Fibroblast of mammary gland (primary cell): ENCODE measurements at places on chromosomes 6 and 20.

- DNase-seq = peak; percentile 67
Observed at GRCh38 chr6:105838171-105838570, 248.0 kb upstream of the PRDM1 start.

- peak; percentile 48 for DNase-seq
Observed at GRCh38 chr6:106511288-106512047, 117.8 kb downstream of the RTN4IP1 start.

- DNase-seq = no peak
Observed at GRCh38 chr6:111550195-111550594, 55.5 kb downstream of the TRAF3IP2 start.

DNA sequence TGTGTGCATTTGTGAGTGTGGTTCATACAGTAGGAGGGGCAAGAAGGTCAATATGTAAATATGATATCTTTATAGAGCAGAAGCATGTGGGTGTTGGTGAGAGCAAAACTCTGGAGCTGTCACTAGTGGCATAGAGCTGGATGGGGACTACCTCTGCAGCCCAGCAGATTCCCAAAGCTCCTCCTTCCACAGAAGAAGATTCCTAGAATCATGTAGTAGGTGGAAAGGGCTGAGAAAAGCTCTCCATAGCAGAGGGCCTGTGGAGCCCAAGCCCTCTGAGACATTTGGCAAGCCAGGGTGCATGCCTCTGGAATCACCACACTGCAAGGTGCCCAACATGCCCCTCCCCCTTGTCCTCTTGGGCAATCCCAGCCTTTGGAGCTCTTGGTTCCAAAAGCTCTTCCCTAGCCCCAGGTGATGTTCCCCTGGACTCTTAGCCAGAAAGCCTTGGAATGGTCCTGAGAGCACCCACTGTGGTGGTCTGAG, 233.2 kb downstream of the LRFN2 start:
- no peak for DNase-seq

DNA sequence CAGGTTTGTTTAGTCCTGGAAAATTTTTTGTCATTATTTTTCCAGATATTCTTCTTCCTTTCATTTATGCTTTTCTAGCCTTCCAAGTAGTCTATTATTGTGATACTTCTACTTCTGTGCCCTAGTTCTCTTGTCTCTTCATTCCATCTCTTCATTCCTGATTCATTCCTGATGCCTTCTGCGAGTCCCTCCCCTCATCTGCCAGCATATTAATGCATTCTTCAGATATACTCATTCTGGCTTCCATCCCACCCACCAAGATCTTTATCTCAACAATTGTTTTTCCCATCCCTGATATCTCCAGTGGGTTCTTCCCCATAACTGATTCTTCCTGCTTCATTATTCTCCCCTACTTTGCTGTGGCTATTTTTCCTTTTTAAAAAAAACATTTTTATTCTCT, 35.2 kb downstream of the ALDH5A1 start:
- DNase-seq = no peak

DNA sequence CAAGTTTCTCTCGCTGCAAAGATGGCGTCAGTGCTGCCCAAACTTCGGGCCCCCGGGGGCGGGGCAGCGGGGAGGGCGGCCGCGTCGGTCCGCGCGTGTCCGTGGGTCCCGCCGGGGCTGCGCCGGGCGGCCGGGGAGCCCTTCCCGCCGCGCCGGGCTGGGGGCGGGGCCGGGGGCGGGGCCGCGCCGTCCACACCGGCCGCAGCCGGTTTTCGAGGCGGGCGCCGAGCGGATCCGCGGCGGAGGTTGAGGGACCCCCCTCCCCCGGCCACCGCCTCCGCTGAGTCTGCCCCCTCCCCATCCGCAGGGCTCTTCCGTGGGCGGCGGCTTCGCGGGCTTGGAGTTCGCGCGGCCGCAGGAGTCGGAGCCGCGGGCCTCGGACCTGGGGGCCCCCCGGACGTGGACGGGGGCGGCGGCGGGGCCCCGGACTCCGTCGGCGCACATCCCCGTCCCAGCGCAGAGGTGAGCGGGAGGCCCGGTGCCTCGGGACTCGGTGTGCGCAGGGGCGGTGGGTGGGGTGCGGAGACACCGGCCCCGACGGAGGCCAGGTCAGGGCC, 572 bp downstream of the SLC2A4RG start:
- peak; percentile 17 for DNase-seq

DNA sequence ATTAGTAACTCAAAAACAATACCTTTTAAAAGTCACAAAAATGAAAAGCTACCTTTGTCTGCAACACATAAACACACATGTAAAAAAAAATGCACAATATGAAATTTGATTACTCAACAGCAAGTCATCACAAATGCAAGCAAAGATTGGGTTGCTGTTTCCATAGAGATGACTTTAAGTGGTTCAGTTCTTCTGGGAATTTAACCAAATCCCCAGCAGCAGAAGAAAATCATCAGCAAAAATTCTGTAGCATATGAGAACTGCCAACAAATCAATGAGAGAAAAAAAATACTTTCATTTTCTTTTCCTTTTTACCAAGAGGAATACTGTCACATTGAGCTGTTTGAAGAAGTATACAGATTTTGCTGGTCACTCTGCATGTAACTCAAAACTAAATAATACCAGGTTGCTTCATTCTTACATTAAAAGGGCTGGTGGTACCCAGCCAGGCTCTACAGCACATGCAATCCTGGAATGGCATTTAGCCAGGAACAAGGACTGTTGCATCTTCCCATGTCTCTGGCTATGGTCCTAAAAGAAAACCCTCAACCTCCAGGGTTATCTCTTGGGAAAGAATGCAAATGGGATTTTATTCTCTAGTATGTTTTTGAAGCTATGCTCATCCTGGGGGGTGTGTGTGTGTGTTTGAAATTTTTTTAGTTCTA, 158.3 kb downstream of the OPRM1 start:
- DNase-seq = peak; percentile 59

GRCh38 chr20:53760025-53760441, 166.4 kb upstream of the ZNF217 start:
- DNase-seq = no peak

DNA sequence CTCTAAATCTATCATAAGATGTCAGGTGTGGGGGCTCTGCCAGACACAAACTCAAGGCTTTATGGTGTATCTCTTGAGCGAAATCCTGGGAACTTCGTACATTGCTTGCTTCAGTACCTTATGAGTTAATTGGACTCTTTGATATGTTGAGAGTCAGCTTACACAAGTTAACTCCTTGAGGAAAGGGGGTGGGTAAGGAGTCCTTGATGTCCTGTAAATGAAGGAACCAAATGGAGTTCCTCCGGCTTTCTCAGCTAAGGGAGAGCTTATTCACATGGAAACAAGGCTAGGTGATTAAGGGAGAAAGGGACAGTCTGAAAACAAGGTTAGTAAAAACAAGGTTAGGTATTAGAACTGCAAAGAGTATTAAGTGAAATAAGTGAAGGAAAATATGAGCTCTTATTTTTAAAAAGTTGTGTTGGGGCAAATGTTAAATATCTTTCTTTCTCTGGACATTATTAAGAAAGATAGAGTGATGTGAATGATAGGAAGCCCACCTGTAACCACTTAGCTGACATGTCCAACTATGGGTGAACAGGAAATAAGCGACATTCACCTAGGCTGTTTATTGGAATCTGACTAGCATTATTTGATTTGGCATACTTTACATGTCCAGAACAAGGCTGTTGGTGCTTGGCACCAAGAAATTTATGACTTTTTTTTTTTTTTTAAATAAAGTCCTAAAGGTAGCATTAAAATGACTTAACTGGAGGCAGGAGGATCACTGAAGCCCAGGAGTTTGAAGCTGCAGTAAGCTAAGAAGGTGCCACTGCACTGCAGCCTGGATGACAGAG, 26.5 kb downstream of the GTF2H5 start:
- no peak for DNase-seq

DNA sequence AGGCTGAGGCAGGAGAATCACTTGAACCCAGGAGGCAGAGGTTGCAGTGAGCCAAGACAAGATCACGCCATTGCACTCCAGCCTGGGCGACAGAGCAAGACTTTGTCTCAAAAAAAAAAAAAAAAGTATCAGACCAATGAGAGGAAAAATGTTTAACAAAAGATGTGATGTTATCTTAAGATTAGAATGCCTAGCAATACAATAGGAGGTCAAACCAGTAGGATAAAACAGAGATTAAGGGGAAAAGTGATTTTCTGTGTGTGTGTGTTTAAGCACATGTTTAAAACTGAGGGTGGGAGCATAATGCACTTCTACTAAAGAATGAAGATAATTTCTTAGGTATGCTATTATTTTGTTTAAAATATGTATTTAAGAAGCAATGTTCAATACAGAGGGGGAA, 17.9 kb downstream of the COL19A1 start:
- DNase-seq = no peak

DNA sequence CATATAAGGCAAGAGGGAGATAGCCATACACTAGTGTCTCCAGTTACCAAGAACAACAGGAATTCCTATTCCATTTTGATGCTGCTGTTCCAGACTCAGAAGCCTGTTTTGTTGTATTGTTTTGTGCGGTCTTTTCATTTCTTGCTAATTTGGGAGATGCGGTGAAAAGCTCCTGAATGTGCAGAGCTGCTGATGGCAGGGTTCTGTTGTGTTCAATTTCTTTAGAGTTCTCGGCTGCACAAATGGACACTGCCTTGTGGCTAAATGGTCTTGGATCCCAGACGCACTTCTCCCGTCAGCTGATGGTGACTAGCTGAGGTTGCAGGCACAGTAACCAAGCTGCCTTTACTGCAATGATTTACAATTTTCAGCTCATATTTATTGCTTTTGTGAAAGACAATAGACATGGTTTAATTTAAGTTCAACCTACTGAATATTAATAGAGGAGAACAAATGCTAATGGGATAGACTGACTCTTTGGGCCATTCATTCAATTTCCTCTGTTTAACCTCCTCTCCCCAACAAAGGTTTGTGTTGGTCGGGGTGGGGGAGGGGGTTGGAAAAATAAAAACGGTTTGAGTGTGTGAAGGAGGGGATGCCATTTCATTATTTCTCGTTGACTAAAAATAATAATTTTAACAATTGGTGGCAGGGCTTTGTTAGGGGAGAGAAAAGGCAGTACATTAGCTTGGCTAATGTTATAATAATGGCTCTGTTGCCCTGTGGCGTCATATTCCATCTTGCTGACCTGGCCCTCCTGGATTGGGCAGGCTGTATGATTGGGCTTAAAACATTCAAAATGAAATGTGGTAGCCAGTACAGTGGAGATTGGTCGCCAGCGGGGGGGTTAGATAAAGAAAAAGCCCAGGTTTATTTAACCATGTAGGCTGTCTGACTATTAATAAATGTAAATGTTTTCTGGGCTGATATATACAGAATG, 159.5 kb downstream of the JARID2 start:
- DNase-seq = no peak

GRCh38 chr6:20188630-20189075, 23.6 kb downstream of the MBOAT1 start:
- DNase-seq = no peak

DNA sequence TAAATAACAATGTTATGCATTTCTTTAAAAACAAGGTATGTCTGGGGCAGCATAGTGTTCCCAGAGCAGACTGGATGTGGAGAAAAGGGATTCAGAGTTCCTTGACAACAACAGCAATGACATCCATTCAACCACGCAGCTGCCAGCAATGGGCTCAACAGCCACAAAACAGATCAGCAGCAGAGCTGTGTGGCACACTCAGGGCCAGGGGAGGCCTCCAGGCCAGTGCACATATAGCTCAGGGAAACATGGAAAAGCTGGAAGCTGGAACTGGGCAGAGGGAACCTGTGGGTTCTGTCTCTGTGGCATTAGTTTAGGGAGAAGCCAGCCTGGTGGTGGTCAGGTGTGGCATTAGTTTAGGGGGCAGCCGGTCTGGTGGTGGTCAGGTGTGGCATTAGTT, 148.3 kb downstream of the SMOC2 start:
- DNase-seq = no peak

GRCh38 chr6:4084444-4085331, 5.8 kb upstream of the FAM217A start:
- no peak for DNase-seq

DNA sequence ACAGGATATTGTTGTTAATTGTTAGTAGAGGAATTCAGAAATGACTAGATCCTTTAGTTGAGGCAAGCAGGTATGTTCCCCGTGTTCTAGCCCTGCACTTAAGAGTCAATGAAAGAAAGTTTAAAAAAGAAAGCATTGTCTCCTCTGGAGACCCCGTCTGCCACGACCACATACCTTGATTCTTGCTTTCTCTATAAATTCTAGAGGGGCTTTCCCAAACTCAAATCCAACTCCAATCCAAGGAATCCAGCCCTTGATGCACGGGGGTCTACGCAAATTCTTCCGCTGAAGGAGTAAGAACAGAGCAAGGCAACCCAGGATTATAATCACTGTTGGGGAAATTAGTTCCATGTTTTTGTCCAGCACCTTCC, 401 bp downstream of the CYP39A1 start:
- no peak for DNase-seq

DNA sequence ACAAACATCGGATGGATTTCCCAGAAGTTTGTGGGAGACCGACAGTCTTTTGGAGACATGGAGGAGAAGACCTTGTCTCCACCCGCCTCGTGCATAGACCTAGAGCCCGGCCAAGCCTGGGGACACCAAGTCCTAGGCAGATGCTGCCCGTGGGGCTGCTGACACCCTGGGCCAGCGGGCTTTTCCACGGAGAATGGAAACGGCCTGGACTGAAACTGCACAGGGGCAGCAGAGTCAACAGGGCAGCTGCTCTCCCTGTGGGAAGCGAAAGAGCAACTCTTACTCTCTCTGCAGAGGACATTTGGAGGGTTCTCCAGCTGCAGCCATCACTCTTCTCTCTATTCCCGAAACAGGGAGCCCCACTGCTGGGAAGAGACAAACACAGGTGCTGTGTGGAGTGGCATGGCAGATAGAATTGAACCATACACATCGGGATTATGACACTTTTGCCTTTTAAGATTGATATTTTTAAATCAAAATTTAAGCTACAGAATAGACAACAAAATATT, 401.2 kb downstream of the THBS2 start:
- DNase-seq = no peak

DNA sequence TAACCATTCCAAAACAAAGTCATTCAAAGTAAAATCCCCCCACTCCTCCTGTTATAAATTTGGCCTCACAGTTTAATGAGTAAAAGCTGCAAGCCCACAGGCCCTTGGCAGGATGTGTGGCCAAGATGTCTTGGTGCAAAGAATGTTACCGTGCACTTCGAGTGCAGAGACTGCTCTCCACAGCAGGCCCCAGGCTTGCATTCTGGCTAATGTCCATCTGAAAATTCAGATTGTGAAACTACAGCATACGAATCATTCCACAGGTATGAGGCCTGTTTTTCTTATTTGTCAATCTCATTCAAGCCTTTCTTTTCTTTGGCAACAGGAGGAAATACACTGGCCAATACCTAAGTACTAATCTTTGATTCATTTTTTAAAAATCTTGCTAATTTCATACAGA, 7.1 kb downstream of the RPS6KA2 start:
- peak; percentile 98 for DNase-seq

DNA sequence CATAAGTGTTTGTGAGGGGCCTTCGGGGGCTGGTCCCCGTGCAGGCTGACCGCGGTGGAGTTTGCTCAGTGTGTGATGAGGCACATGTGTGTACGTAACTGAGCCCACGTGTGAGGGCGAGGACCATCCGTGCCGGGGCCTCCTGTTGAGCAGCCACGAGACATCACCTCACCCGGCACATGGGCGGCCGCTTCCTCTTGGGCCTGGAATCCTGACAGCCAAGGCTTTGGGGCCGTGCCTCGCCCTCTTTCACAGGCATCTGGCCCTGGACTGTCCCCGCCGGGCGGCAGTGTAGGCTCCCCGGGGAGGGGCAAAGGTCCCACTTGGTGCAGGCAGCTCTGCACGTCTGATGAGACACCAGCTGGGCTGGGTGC, 202.3 kb downstream of the DLL1 start:
- no peak for DNase-seq

- peak; percentile 54 for DNase-seq
Observed at GRCh38 chr6:78607189-78607588, 260.2 kb upstream of the IRAK1BP1 start.

GRCh38 chr20:45834797-45835161, 1.2 kb downstream of the SNX21 start:
- DNase-seq = no peak

GRCh38 chr20:32779500-32780211, 17.5 kb downstream of the DNMT3B start:
- DNase-seq = no peak
